GM13976 (cell line): ENCODE measurements at places on chromosomes 16 and 17.

DNA sequence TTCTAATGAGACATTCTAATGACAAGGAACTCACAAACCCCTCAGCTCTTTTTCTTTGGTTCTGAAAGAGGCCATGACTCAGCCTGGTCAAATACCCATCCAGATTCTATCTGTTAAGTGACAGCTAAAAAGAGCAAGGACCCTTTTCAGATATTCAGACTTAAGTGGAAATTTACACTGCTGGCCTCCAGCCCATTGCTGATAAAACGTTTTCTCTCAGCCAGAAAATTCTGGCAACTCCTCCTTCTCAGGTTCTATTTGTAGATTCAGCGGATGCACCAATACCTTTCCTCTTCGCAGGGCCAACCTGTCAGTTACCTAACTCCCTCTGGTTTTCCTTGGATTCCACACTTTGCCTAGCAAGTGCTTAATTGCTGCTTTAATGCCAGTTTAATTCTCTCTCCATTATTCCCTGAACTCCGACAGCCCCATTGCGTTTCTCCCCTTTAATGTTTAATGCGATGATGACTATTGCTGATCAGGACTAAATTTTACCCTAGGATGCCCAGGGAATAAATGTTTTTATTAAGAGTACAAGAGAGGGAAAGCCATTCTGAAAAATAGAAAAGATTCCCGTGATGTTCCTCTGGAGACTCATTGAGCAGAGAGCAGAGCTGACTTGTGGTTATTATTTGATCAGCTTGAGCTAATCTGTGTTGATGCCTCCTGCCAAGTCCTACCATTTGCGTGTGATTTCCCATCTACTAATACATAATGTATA is 35.9 kb upstream of the TOM1L1 start:
- DNase-seq: no peak

- DNase-seq: no peak
These were observed 5.5 kb downstream of the CCL17 start for GRCh38 chr16:57409870-57410587.

DNA sequence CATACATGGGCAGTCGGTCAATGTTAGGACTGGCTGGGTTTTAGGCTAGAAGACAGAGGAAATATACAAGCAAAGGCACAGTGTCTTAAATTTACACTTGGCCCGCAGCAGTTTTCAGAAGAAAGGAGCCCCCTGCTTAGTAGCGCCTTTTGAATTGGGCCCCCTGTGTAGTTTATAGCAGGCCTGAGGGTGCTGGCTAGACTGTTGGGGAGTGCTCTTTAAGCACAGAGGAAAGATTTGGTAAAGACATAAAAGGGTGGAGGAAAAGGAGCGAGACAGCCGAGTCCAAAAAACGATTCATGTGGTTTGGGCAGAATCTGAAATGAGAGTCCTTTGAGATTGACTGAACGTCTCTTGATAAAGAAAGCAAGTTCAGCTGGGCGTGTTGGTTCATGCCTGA is 10.6 kb downstream of the RMI2 start:
- DNase-seq: no peak

DNA sequence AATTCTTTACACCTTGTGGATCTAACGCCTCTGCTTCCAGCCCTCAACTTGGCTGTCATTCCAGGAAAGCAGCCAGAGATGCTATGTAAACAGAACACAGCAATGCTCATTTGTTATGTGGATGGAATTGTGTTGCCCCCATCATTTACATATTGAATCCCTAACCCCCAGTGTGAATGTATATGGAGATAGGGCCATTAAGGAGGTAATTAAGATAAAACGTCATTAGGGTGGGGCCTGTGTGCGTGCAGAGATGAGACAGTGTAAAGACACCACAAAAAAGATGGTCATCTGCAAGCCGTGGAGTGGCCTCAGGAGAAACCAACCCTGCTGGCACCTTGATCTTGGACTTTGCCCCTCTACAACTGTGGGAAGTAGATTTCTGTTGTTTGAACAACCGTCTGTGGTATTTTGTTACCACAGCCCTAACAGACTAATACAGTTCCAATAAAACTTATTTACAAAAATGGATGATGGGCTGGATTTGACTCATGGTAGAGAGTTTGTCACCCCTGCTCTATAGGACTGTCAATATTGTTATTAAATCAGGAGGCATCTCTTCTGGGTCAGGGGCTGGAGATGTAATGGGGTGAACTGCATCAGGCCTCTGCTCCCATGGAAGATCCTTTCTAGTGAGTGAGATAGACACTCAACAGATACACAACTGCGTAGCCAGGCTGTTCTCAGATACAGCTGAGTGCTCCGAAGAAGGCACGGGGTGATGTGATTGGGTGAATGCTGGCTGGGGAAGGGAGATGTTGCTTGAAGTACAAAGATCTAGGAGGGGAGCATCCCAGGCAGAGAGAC is 339.0 kb downstream of the SNX29 start:
- no peak for DNase-seq

- no peak for DNase-seq
These were observed 155.5 kb downstream of the ZNF423 start for GRCh38 chr16:49700251-49701064.

GRCh38 chr17:71883258-71883657 is 237.6 kb upstream of the SOX9 start:
- DNase-seq: no peak

DNA sequence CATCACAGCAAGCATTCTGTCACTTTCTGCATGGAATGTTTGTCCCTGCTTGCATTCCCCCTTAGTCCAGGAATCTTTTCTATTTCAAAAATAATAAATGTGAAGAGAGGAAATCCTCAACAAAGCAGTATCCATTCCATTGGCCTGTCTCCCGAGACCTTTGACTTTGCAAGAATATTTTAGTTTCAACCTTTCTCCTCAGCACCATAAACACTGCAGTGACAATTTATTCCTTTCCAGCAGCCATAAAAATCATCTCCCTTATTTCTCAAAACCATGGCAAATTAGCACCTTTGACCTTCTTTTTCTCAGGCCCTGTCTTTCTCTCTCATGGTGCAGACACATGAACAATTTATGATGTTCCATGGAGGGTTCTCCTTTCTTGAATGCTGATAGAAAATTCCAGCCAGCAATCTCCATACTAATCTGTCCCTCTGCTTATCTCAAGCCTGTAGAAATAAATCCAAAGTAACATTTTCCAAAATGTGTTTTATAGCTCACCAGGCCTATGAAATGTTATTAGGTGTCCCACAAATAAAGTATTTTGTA is 352.1 kb upstream of the CCL2 start:
- DNase-seq: no peak

GRCh38 chr17:40978575-40979151 is 5.5 kb downstream of the KRT40 start:
- no peak for DNase-seq

DNA sequence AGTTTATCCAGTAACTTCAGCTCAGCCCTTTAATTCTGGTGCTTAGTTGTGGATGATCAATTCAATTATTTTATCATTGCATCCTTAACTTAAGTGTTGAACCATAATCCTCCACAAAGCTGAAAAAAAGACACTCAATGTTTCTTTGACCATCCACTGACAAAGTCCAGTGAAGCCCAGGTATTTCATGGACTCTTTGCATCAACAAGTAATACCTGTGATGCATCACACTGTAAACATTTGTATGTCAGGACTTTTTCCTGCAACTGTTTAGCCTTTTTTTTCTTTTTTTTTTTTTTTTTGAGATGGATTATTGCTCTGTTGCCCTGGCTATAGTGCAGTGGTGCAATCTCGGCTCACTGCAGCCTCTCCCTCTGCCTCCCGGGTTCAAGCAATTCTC is 6.6 kb upstream of the NFAT5 start:
- no peak for DNase-seq

DNA sequence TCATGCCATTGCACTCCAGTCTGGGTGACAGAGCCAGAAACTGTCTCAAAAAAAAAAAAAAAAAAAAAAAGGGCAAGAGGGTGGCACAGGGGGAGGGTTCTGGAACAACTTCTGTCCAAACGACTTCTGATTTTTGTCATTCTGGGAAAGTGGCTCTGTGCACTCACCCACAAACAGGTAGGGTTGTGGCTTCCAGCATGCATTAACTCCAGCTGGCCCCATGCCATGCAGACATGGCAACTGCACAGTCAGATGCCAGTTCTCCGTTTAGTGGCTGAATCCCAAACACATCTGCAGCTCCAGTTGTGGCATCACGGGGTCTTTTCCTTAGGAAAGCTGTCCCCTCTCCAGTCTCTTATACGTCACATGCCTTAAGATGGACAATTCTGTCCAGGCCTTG is 30.3 kb downstream of the B4GALNT2 start:
- DNase-seq: no peak

- no peak for DNase-seq
These were observed 155.0 kb upstream of the CACNG5 start for GRCh38 chr17:66679631-66680517.

GRCh38 chr16:87809150-87809902 is 43.5 kb upstream of the KLHDC4 start:
- DNase-seq: peak; percentile 80

- DNase-seq: no peak
These were observed 23.3 kb downstream of the ZC3H18 start for GRCh38 chr16:88593489-88593888.

DNA sequence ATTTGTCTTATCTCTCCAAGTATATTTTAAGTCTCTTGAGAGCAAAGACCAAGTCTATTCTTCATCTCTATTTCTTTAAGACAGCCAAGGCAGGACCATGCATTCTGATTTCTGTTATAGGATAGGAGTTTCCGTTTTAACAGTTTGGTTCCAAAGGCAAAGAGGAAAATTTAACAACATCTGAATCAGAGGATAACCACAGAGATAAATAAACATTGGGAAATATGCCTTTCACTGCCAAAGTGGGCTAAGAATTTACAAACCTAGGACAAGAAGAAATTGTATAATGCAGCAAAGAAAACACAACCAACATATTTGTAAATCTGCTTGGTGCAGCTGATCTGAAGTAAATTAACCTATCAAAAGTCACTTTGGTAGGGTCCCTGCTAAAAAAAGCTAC is 37.7 kb downstream of the USP32 start:
- DNase-seq: no peak

DNA sequence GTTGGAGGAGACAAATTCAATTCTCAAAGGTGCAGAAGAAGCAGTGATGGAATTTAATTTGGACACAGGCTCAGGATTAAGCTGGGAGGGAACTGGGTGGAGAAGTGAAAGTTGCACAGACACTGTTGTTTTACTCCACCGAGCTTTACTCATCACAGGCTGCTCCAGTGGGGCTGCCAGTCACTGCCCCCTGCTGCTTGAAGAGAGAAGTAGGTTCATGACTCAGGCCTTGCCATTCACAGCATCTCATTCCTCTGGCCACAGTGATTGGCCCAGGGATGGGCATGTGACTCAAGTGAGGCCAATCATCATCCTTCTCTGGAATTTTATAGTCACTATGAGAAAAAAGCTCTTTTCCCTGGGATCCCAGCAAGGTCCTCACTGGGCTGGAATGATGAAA is 11.8 kb downstream of the GNAO1 start:
- peak; percentile 51 for DNase-seq

GRCh38 chr17:15966183-15966878 is 21.4 kb downstream of the ADORA2B start:
- no peak for DNase-seq

DNA sequence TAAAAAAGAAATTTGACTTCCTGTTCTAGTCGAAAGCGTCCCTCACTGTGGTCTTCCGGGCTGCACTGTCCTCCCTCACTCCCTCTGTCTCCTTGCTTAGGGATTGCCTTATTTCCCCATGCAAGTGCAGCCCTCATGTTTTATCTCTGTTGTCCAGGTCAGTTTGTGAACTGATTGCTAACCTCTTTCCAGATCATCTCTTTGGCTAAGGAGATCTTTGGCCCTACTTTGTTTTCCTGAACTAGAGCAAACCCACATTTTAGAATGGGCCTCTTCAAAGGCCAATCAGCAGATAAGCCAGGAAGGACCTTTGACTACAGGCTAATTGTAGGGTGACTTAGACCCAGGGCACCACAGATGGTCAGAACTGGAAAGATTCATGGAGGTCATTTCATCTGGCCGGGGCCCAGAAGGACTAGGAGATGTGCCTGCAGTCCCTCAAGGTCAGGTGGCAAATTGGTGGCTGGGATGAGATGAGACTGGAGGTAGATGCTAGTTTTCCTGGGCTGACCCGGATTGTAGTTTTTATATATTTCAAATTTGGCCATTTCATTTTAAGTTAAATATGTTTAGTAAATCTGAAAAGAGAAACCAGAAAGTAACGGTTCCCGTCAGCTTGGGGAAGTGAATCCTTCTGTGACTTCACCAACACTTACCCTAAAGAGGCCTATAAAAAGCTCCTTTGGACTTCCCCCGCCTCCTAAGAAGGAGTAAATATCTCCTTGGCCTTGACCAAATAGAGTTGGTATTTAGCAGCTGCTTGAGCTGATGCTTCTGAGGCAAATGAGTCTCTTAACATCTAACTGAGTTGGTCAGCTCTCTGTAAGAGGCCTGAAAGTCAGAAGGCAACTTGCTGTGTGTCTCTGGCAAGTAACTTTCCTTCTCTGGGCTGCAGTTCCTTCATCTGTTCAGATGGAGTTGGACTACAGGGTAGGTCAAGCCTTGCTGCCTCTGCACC is 6.2 kb upstream of the SLC25A19 start:
- peak; percentile 73 for DNase-seq

DNA sequence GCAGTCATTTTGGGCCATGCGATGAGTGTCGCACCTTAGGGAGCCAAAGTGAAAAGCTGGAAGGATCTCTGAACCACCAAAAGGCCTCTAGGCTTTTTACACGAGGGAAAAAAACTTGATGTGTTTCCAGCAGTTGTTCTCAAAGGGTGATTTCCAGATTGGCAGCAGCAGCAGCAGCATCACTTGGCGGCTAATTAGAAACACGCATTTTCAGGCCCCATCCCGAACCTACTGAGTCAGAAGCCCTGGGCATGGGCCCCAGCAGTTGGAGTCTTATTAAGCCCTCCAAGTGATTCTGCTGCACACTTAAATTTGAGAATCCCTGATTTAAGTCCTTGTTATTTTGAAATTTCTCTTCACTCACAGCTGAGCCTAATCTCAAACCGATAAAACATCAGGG is 25.3 kb upstream of the PYY start:
- no peak for DNase-seq

GRCh38 chr17:7026471-7027115 is 3.7 kb downstream of the BCL6B start:
- DNase-seq: no peak

DNA sequence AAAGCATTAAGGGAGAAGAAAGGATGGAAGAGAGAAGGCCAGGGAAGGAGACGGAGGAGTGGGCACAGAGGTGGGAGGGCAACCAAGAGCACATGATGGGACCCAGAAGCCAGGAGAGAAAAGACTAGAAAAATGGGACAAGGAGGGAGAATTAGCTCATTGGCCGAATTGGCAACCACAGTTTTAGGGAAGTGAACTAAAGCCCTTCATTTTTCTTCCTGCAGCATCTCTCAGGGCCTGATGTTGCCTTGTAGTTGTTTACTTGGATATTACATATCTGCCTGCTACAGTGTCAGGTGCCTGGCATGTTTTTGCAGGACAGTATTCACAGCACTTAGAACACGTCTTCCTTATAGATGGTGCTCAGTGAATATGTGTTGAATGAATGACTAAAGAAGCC is 19.0 kb downstream of the EMP2 start:
- no peak for DNase-seq

- peak; percentile 78 for DNase-seq
These were observed at the start of gene ZNF385C for GRCh38 chr17:42097691-42098631. TSS of gene ZNF385C (minus strand) at chr17:42098473. CDS start at chr17:42063056, 35,417 bp downstream.

GRCh38 chr17:6713130-6713917 is at the start of gene SLC13A5:
TSS of gene SLC13A5 (minus strand) at chr17:6713369. CDS start at chr17:6713333, 36 bp downstream.
- DNase-seq: peak; percentile 62

- DNase-seq: no peak
These were observed 42.0 kb upstream of the PVALEF start for GRCh38 chr17:81123052-81124048.
